NCI-H510A treated with DMSO at 0.1 percent for 48 hours (cell line): ENCODE measurements at places on chromosomes 12 and 14.

- DNase-seq, result peak; percentile 40
Observed at GRCh38 chr12:64656429-64656828, 46.1 kb downstream of the RASSF3 start.

GRCh38 chr14:104221071-104221625 lies 82.8 kb downstream of the KIF26A start:
- DNase-seq, result no peak

- DNase-seq, result no peak
Observed at GRCh38 chr14:75497701-75498100, 24.6 kb upstream of the BATF start.

- peak; percentile 56 for DNase-seq
Observed at GRCh38 chr12:57280211-57281062, 29.4 kb upstream of the STAC3 start.

- no peak for DNase-seq
Observed at GRCh38 chr14:74619672-74620131, 7.7 kb upstream of the LTBP2 start.

- DNase-seq, result no peak
Observed at GRCh38 chr14:92074555-92074954, 31.8 kb downstream of the ATXN3 start.

DNA sequence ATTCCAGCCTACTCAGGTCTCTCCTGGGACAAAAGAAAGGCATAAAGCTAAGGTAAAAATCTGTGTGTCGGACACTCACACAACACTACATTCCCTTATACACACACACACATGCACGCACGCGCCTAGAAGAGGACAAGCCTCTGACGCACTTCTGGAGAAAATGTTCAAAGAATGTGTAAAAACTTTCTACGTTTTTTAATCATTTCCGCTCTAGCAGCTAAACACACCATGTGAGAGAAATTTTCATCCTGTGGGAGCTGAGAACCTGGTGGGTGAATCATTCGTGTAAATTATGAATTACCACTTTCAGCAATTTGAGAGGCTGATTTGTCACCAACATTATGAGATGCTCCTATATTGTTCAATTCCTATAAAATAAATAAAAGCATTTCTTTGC lies 494.5 kb downstream of the TMEM132D start:
- DNase-seq, result no peak

DNA sequence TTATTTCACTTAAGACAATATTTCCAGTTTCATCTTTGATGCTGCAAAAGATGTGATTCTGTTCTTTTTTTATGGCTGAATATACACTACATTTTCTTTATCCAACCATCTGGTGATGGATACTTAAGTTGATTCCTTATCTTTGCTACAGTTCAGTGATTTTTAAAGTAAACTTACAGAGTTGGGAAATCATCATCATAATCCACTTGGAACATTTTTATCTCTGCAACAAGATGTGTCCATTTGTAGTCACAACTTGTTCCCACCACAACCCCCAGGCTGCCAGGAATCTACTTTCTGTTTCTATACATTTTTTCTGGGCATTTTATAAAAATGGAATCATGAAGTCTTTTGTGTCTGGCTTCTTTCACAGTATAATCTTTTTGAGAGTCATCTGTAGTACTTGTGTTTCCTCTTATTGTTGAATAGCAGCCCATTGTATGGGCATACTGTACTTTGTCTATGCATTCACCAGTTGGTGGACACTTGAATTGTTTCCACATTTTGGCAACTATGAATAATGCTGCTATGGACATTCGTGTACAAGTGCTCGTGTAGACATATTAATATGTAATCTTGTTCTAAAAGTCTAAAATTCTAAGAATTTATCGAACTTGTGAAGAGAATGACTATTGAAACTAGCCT lies 212.5 kb upstream of the DDHD1 start:
- no peak for DNase-seq
